Body of pancreas (tissue), 4 donors: ENCODE measurements at places on chromosomes 1 and 21.
A peak's percentile ranks its signal among the peaks of the same experiment; 100 is the strongest.

DNA sequence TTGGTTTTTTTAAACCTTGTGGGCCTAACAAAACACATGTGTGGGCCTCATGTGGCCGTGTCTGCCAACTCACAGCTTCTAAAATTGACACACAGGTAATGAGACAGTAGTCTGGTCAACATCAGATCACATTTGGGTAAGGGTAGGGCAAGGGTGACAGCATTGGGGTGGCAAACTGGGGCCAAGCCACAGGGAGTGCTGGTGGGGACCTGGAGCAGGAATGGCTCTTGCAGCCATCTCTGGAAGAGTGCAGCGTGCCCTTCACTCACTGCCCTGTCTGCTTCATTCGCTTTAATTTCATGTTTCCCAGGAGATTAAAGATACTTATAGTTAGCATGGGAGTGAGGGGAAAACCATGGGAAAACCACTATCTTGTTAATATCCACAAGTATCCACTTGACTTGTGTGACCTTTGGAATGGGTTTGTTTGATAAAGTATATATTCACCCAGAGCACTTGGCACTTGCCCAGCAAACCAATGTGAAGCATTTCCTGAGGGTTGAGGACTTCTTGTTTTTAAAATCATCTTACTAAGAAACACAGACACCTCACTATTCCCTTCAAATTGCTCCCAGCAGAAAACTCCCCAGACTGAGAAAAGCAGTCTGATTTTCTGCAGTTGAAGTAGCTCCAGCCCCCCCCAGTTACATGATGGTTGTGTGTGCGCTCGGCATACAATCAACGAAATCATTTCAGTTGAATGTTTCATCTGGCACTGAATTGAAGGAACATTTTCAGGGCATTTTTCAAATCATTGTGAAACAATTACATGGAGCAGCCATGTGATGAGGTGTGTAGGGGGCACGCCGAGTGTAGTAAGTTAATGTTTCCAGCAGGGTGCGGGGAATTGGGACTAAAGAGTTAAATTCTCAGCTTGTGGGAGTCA is 175.7 kb downstream of the VPS13D start:
- DNase-seq = peak; percentile 67

- DNase-seq = no peak
These were observed 731 bp upstream of the ZNF683 start for GRCh38 chr1:26373281-26373680.

DNA sequence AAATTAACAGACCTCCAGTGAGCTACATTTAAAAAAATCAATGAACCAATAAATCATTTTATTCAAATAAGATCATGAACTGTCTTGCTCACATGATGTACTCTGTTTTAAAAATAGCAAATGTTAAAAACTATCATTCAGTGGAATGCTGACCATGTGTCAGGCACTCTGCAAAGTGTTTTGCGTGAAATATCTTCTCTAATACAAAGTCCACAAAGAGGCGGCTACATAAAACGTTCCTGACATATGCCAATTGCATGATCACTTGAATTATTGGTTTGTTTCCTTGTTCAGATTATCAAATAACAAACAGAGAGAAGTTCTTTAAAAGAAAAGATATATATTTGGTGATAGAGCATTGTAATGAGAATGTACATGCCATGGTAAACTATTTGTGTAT is 10.7 kb downstream of the FMO2 start:
- no peak for DNase-seq

DNA sequence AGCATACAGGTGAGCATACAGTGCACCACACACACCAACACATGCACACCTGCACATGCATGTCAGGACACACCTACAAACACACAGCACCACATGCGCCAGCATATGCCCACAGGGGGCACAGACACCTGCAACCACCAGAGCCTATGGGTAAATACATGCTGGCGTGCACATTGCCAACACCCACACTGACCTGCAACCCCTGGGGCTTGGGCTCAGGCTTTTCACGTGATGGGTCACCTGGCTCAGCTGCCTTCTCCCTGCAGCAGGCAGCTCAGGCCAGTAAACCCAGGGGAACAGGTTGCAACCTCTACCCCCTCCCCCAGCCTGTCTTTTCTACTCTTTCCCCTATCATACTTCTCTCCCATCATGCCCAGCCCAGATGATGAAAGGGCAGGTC is 8.1 kb downstream of the CD247 start:
- no peak for DNase-seq

DNA sequence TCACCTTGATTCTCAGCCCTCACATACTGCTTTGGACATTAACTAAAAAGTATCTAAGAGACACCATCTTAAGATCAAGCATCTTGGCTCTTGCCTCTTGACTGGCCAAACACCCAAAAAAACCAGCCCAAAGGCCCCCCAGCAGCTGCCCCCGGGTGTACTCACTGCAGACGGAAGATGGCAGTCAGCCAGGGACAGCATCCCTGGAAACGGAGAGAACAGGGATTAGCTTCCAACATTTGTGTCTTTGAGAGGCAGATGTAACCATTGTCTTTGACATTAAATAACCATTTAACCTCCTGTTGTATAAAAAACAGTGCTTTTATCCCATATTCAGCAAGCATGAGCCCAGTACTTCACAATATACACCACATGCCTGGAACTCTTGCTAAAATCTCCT is 11.3 kb downstream of the TMEM63A start:
- no peak for DNase-seq

GRCh38 chr1:38296047-38296446 is 249.5 kb upstream of the POU3F1 start:
- no peak for DNase-seq

- DNase-seq = no peak
These were observed 162.7 kb downstream of the ST6GALNAC3 start for GRCh38 chr1:76237211-76237610.

GRCh38 chr1:51877434-51878307 is 856 bp downstream of the NRDC start:
- DNase-seq = peak; percentile 25

DNA sequence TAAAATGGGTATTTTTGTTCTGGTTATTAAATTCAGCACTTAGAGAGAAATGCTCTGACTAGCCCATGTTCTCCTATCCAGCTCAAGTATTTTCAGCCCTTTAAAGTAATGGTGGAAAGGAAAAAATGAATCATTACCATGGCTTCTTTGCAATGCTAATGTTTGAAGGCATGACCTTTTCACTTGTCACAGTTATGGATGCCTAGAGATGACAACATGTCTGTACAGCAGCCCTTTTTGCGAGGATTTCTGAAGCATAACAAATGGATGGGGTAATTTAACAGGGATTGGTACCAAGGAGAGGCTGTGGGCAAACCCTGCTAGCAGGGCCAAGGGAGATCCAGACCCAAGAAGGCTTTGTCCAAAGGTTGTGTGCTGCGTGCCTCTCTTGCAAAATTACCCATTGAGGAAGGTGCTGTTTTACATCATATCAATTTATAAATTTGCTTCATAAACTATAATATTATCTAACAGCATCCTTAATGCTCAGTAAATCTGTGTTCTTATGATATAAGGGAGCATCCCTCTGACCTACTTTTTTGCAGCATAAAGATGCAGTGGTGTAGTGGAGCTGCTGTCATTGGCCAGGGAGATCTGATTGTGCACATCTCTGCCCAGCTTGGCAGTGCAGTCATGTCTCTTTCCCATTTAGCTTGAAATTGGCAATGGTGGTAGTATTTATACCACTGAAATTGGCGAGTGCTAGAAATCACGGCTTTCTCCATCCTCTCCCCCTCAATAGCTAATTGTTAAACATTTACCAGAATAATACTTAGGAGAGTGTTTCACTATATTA is 327.1 kb downstream of the PCP4 start:
- no peak for DNase-seq

- no peak for DNase-seq
These were observed 88.2 kb upstream of the SLC25A33 start for GRCh38 chr1:9451081-9451480.

- no peak for DNase-seq
These were observed 53.4 kb upstream of the BCAR3 start for GRCh38 chr1:93734999-93735398.

- no peak for DNase-seq
These were observed 8.5 kb upstream of the SPATA6 start for GRCh38 chr1:48480504-48480903.
